ENCODE measurements at places on chromosomes 11 and 22.

- no peak for DNase-seq
Observed at GRCh38 chr11:44029977-44030911, 17.5 kb upstream of the ACCSL start.

GRCh38 chr11:42528911-42529310 is 782.9 kb upstream of the API5 start:
- no peak for DNase-seq

DNA sequence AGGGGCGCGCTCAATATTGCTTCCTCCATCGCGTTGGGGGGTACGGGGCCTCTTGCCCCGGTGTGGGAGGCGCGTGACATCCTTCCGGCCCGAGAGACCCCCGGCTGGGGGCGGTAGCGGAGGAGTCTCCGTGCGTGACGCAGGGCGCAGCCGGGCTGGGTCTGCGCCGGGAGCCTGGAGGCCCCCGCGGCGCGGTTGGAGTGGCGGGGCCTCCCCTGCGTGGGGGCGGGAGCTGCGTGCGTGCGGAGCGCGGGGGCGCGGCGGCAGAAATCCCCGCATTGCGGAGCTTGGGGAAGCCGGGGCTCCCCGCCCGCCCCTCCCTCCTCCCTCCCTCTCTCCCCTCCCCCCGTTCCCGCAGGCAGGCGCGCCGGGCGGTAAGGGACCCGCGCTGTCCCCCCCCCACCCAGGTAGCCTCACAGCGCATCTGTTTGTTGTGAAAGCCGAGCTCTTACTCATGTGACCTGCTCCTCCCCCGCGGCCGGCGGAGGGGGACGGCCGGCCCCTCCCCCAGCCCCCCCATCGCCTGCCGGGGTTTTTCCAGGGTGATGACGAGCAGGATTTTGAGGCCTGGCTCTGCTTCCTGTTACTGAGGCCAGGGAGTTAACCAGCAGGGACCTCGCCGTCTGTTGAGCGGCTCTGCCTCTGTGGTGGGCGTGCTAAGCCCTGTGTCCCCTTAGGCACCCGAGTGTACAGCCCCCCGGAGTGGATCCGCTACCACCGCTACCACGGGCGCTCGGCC is 1.6 kb downstream of the PIM3 start:
- DNase-seq: peak; percentile 95

DNA sequence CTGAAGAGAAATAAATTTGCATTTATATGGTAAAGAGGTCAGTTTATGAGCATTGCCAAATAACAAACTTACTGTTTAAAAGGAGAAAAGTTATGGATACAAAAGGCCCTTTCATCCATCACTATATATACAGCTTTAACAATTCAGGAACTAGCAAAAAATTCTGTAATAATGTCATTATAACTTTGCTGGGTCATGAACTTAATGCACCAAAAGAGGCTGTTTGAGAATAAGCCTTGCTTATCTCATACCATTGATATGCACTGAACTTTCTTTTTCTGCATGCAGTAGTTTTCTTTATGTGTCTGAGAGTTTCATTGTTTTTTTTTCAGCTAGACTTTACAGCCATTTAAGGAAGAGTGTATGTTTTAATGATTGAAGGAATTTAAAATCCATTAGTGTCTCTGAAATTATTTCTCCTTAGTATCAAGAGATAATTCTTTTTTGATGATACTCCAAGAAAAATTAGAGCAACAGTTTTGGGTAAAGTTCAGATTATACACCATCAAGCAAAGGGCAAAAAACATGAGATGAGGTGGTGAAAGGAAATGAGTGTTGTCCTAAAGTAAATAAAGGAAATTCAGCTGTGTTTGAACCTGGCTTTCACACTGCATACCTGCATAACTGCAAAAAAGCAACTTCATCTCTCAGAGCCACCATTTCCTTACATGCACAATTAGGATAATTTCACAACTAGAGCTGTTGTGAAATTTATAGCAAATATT is 188.2 kb upstream of the ANO3 start:
- DNase-seq: no peak

DNA sequence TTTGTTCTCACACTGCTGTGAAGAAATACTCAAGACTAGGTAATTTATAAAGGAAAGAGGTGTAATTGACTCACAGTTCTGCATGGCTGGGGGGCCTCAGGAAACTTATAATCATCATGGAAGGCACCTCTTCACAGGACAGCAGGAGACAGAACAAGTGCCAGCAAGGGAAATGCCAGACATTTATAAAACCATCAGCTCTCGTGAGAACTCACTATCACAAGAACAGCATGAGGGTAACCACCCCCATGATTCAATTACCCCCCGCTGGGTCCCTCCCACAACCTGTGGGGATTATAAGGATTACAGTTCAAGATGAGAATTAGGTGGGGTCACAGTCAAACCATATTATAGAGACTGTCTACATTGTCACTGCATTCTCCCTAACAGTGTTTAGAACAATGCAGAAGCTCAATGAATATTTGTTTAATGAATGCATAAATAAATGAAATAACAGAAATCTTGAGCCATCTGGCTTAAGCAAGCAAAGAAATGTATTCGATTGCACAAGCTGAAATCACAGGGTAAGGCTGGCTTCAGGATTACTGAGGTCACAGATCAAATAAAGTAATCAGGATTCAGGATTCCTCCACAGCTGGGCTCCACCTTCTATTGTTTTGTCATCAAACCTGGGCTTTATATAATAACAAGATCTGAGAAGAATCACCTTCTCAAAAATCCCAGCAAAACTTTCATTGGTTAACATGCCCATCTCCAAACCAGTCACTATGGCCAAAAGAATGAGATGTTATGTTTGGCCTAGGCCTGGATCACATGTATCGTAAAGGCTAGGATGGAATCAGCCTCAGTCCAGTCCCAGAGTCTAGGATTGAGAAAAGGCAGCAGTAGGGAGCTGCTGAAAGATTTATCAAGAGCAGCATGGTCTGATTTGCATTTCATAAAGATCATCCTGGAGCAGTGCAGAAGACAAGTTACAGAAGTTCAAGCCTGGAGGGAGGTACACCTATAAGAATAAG is 137.8 kb upstream of the UBASH3B start:
- no peak for DNase-seq

DNA sequence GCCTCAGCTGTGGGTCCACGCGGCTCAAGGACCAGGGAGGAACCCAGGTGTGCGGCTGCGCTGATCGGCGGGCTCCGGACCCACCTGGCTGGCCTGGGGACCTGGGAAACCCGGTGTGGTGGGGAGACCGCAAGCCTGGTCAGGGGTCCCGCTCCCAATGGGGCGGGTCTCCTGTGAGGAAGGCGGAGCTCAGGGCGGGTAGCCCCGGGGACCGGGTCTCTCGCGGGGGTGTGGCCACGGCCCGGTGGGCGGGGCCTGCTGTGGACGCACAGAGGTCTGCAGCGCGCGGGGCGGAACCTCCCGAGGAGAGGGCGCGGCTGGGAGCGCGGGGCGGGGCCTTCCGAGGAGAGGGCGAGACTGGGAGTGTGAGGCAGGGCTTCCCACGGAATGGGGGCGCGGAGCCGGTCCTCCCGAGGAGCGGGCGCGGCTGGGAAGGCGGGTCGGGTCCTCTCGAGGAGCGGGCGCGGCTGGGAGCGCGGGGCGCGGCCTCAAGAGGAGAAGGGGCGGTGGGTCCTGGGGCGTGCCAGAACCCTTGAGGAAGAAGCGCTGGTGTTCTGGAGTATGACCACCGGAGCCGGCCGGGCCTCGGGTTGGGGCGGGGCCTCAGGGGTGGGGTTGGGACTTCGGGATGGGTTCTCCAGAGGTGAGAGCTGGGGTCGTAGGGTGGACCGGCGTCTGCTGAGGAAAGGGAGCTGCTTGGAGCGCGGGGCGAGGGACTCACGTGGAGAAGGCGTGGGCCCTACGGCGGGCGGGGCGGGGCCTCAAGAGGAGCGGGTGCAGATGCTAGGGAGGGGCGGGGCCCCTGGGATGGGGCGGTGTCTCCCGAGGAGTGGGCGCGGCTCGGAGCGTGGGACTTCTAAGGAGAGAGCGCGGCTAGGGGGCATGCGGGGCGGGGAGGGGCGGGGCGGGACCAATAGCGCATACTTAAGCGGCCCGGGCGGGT is 20.8 kb downstream of the DGCR6L start:
- peak; percentile 96 for DNase-seq

DNA sequence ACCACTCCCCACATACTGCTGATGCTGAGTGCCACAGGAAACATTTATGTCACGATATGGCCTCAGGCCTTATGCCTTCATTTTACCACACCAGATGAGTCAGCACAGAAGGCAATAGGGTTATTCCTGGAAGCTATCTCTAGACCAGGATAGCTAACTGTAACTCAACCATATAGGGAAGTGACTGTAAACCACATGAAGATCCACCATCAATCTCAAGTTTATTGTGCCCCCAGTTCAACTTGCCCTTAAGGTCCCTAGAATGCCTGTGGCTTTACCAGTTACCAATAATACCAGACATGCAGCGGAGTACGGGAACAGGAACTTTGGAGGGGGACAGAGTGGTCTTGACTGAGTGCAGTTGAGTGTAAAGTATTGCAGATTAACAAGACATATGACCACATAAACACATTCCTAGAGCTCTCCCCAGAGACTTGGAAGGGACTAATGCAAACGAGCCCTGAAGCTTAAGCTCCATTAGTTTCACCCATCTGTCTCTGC is 180.9 kb downstream of the KIF18A start:
- DNase-seq: no peak

- no peak for DNase-seq
Observed at GRCh38 chr11:61392981-61393595, 701 bp downstream of the TMEM216 start.

DNA sequence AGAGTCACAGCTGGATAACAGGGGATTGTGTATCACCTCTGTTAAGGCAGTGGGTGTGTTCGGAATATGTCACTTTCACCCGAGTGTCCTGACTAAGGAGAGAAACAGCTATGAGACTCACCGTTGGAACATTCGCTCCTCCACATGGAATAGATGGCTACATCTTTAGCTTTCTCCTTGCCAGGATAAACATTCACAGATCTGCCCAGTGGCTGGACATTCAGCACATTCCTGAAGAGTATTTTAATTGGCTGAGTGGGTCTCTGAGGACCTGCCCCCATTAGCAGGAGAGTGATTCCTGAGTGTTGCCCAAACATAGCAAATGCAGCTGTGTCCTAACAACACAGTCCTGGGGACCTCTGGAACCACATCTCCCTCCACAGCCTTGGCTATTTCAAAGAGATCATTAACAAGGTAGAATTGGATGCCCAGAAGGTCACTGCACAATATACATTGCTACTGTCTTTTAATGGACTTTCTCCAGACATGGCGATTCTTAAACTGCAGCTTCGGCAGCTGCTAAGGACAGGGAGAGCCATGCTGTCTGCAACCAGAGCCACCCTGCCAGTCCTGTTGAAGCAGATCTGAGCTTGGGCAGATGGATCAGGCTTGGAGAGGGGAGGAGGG is 435.0 kb upstream of the CADM1 start:
- no peak for DNase-seq

- DNase-seq: no peak
Observed at GRCh38 chr11:58845386-58845785, 882 bp upstream of the GLYATL2 start.

- DNase-seq: peak; percentile 87
Observed at GRCh38 chr11:57792060-57792541, 30.5 kb downstream of the CTNND1 start.

GRCh38 chr11:125176866-125177265 is 12.3 kb downstream of the PKNOX2 start:
- DNase-seq: no peak

- no peak for DNase-seq
Observed at GRCh38 chr11:59859673-59860072, 6.6 kb downstream of the TCN1 start.

DNA sequence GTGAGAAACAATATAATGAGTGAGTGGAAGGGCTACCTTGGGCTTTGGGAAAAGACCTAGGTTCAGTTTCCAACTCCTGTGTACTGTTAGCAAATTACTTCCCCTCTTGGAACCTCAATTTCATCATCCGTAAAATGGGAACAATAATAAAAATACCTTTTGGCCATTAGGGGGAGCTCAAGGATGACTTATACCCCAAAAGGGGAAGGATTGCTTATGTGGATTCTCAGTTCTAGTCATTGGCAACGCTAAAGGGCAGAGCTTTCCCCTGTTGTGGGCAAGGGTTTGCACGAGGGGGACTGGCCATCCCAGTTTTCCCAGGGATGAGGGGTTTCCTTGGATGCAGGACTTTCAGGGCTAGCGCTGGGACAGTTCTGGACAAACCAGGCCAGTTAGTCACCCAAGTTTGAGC is 3.1 kb upstream of the COMMD9 start:
- no peak for DNase-seq

DNA sequence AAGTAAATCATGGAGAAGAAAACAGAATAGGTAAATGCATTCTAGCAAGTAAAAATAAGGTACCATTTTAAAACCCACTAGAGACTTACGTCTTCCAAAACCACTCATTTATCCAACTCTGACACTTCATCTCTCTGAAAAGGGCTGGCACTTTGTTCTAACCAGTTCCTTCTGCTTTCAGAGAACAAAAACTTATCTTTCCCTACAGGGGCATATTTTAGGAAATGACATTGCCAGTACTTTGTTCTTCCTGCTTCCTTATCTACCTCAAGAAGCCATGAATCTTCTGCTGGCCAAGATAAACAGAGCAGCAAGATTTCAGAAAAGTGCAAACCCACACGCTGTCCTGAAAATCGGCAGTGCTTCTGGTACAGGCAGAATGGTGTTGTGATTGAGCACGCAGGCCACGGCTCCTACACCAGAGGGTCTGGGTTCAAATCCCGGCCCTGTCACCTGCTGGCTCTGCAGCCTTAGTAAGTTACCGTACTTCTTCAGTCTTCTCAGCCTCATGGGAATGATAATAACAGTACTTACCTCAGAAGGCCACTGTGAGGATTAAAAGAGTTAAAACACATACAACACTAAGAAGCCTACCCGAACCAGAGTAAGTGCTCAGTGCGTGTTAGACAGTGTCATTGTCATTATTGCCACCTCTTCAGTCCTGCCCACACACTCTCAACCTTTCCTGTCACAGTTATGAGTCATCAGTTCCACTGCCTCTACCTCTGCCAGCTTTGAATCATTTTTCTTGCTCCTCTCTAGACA is 11.0 kb downstream of the MPZL3 start:
- DNase-seq: peak; percentile 85

GRCh38 chr11:106047631-106048030 is 25.6 kb upstream of the MSANTD4 start:
- no peak for DNase-seq

- no peak for DNase-seq
Observed at GRCh38 chr11:27679136-27680015, 20.9 kb downstream of the BDNF start.

- no peak for DNase-seq
Observed at GRCh38 chr22:24420072-24420976, 7.1 kb upstream of the ADORA2A start.

- DNase-seq: no peak
Observed at GRCh38 chr11:95911369-95911759, 12.5 kb downstream of the MTMR2 start.

- DNase-seq: no peak
Observed at GRCh38 chr11:77865805-77866204, 44.9 kb downstream of the AAMDC start.

GRCh38 chr11:15640318-15640717 is 525.6 kb downstream of the INSC start:
- DNase-seq: no peak

DNA sequence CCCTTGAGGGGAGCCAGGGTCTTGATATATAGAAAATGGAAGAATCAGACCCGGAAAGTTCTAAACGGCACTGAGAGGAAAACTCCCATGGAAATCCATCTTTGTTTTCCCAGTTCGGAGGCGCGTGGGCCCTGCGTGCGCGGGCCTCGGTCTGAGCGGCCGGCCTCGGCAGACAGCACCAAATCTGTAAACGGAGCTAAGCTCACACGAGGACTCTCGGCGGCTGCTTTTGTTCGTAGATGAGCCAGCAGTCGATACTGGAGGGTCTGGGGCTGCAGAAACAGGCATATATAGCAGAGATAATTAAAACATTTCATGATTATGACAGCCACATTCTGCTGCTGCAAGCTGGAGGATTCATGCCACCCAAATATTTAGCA is 68.5 kb upstream of the PPARA start:
- no peak for DNase-seq

- DNase-seq: no peak
Observed at GRCh38 chr11:45590743-45591142, 74.7 kb downstream of the CHST1 start.

Measured in activated CD8-positive, alpha-beta memory T cell treated with anti-CD3 and anti-CD28 coated beads for 24 hours (primary cell).